ENCODE measurements at places on chromosomes 13 and 19.
A peak's percentile ranks its signal among the peaks of the same experiment; 100 is the strongest.

DNA sequence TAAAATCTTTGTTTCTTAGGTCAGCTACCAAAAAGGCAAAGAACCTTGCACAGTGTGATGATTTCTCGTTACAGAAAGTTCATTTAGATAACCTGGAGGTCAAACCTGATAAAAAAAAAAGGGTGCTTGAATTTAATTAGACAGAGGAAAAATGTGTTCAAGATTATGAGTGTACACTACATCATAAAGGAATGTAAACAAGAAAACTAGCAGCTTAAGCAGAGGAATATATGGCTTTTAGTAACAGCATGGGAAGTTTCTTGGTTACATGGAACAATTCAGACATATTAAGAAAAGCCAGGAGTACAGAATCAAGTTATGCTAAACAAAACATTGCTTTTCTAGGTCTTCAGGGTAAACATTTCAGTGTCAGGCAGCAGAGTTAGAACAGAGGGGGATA is 32.9 kb downstream of the ING1 start:
- DNase-seq: no peak

DNA sequence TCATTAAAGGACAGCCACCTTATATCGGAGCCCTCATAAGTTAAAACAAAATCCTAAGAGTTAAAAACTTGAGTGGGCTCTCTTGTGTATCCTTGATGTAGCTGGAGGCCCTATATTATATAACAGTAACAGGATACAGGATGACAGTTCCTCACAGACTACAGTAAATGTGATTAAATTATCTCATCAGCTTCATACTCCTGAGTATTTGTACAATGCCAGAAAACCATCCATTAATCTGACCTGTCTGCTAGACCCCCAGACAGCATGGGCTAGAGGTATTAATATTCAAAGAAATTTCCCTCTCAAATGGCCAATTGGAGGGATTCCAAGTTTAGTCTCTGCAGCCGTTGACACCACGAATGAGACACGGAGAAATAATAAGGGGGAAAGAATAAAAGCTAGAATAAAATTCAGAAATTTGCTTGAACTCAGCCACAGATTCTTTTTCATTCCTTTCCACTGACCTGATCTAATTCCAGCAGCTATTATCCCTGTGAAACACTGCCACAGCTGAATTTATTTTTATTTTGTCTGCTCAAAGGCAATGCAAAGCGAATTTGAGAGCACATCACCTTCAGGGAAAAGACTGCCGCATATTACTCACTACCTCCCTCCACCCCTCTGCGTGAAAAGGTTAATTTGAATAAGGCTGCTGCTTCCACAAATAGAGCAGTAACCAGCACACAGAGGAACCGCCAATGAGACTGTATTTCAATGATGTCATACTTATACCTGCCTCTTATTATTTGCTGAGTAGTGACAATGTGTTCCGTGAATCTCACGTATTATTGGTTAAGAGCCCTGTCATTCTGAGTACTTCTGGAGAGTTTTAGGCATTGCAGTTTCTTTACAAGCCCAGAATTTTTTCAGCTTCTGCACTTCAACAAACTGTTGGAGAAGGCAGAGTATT is 155.9 kb upstream of the KLF12 start:
- peak; percentile 36 for DNase-seq

DNA sequence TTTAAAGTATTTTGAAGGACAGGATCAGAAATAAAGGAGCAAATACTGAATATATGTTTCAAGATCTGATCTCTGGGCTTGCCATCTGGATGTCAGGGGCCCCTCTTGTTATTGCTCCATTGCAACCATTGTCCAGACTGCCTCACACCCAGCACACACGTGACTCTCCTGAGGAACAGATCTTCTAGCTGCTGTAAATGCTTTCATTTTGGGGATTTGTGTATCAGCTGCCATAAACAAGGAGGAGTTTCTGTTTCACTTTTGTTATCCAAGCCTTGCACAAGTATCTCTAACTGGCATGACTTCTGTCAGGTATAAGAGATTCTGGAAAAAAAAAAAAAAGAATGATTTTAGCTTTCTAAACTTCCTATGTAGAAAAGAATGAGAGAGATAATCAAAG is 1624.1 kb upstream of the PRR20A start:
- DNase-seq: no peak

- no peak for DNase-seq
Measured at GRCh38 chr19:55354698-55355212, at the start of gene COX6B2. TSS of gene COX6B2 (minus strand) at chr19:55354719. CDS start at chr19:55354521, 198 bp downstream.
